ENCODE measurements at places on chromosomes 6 and 20. TPM values are rescaled to one million over a fixed set of nuclear protein-coding genes. Genes with fewer than 3 reads are reported as not detected.

Gene FAM83C
- not detected for total RNA-seq

Gene USP49
- total RNA-seq: 6.0 TPM

Gene CLPSL2
- total RNA-seq: not detected

Gene MUC21
- not detected for total RNA-seq

Gene DEFB115
- total RNA-seq: not detected

Gene NKAIN2
- 44.9 TPM for total RNA-seq

Gene SCRT2
- 0.40 TPM for total RNA-seq

Gene FBXO30
- 51.3 TPM for total RNA-seq

Gene GPR6
- 0.59 TPM for total RNA-seq

Gene ARHGAP18
- 18.6 TPM for total RNA-seq

Gene CRYBG1
- total RNA-seq: 3.4 TPM

Gene TNF
- not detected for total RNA-seq

Gene TTLL9
- 12.1 TPM for total RNA-seq

Gene ANKEF1
- 3.9 TPM for total RNA-seq

Gene XKR7
- 3.7 TPM for total RNA-seq

Gene GPLD1
- 13.1 TPM for total RNA-seq

Gene STMND1
- 0.59 TPM for total RNA-seq

Gene MCHR2
- 0.11 TPM for total RNA-seq

Gene PPP1R14C
- 19.4 TPM for total RNA-seq

Gene BEND6
- 99.9 TPM for total RNA-seq

Gene HUS1B
- 0.39 TPM for total RNA-seq

Gene RPS21
- total RNA-seq: 685 TPM

Gene ZBTB12
- 8.6 TPM for total RNA-seq

Gene SEMG1
- not detected for total RNA-seq

Gene NQO2
- total RNA-seq: 12.2 TPM
